ENCODE measurements at places on chromosomes 6 and 20.

- no peak for DNase-seq
Observed at GRCh38 chr6:78746457-78746856, 120.9 kb upstream of the IRAK1BP1 start.

DNA sequence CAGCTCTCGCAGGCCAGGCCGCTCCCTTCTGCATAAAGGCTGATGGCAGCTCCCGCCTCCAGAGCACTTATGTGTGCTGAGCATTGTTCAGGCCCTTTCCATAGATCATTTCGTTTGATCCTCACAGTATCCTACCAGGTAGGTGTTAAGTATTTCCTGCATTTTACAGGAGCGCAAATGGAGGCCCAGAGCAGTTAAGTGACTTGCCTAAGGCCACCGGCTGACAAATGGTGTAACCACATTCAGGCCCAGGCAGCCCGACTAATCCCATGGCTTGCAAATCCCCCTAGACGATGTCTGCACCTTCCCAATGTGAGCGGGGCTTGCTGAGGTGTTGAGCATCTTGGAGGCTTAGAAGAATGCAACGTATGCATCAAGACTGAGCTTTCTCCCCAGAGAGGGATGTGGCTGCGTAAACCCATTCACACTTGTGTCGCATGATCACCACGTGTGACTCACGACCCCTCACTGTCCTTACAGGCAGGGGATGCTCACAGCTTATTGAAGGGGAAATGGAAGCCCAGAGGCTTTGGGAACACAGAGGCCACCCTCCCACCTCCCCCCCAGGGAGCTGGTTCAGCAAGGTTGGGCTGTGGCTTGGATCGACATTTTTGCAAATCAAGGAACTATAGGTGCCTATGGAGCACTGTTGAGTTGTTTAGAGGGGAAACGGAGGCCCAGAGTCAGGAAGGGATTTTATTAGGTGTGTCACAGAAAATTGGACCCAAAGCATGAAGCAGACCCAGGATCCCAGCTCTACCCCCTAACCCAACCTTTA is 7.0 kb downstream of the BPIFB2 start:
- no peak for DNase-seq

DNA sequence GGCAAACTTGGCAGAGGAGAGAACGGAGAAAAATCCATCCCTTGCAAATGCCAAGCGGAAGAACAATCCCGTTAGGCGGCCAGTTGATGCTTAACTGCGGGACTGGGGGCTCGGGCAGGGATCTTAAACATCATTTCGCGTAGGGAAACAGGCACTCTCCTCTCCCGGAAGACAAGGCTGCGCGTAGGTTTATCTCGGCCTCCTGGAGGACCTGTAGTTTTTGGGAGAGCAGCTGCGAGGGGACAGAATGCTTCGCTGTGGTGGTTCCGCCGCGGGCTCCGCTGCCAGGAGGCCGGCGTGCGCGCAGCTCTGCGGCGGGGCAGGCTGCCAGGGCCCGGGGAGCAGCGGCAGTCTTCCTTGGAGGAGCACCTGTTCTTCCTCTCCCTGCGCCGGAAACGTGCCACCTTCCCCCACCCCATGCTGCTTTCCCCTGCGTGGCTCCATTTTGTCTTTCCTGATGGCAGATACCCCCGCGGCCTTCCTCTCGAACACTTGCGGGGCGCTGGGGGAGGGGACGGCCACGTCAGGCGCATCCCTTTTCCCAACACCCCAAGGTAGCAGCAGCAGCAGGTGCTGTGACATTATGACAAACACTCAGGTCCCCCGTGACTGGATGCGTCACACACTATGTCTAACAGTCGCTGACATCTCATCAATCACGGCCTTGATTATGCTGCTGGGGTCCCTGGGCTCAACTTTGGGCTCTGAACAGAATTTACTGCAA is 230.7 kb upstream of the BTBD3 start:
- no peak for DNase-seq

- no peak for DNase-seq
Observed at GRCh38 chr6:80921861-80922460, 815.5 kb downstream of the BCKDHB start.

- no peak for DNase-seq
Observed at GRCh38 chr6:88359530-88360202, 193.5 kb upstream of the CNR1 start.

DNA sequence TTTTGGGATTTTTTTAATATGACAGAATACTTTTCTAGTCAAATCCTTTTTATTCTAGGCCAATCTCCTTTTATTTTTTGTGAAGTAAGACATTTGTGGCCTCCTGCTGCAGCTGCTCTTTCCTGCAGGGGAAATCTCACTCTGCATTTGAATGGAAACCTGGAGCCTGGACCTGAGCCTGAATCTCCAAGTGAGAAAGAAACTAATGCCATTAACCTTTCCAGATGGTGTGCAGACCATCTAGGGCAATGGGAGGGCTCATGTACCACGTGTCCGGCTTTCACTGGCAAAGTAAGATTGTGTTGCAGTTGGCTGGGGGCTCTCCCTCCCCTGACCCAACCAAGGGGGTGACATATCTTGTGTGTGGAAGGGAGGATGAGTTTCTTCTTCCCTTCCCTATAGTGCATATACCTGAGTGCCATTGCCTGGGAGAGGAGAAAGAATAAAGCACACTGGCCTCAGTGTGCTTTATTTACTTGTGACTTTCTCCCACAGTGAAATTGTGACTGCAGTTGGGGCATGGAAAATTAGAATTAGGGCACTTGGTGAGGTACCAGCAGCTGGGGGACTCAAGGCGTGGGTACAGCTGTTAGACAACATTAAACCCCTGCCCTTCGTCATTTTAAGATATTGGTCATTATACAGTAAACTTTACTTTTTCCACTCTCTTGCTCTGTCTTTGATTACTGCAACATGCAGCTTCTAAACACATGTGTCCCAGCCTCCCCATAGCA is 159.8 kb upstream of the RIN2 start:
- DNase-seq, result no peak

- no peak for DNase-seq
Observed at GRCh38 chr6:151445482-151445881, 6.4 kb downstream of the RMND1 start.

GRCh38 chr6:135675026-135675425 is 176.5 kb upstream of the PDE7B start:
- DNase-seq, result no peak

DNA sequence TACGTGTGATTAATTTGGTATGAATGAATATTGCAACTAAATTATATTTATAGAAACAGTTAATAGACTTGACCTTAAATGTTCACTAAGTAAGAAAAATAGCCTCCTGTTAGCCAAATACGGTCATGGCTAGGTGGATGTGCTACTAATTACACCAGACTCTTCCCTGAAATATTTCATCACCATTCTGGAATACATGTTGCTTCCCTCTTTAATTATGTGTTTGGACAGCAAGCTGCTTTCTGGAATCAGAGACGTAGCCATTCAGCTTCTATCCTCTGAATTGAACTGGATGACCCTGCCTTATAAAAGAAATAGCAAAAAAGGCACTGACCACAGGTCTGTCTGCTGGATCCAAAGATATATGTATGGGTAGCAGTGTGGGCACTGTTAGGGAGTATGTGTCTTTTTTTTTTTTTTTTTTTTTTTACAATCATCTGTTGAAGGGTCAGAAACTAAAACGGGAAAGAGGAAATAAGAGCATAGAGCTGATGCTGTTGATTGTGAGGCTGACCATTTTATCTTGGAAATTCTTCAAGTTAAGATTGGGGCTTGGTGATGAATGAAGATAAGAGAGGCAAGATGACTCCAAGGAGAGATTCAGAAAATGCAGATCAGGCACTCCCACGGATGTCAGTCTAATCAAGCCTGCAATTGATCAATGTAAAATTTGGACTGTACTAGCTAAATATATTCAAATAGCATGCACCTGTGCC is 283.2 kb upstream of the HSF2 start:
- DNase-seq, result no peak

DNA sequence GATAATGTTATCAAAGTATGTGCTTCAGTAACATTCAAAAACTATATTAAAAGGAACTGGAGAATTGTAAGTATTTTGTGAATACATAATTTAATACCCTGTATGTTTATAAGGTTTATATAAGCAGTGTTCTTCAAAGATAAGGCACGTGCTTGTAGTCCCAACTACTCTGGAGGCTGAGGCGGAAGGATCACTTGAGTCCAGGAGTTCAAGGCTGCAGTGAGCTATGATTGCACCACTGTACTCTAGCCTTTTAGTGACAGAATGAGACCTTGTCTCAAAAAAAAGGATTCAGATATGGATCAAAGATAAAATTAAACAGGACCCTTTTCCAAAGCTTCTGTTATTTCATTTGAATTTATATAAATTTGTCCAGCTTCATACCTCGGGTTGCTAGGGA is 17.2 kb downstream of the CSE1L start:
- no peak for DNase-seq

- no peak for DNase-seq
Observed at GRCh38 chr6:53802582-53802981, 7.8 kb downstream of the LRRC1 start.

- no peak for DNase-seq
Observed at GRCh38 chr6:82413868-82414267, 50.3 kb downstream of the TPBG start.

- no peak for DNase-seq
Observed at GRCh38 chr6:28135393-28135792, 6.3 kb upstream of the ZKSCAN8 start.

- no peak for DNase-seq
Observed at GRCh38 chr6:3721810-3722621, 29.5 kb downstream of the PXDC1 start.

- no peak for DNase-seq
Observed at GRCh38 chr20:45441746-45442145, 25.8 kb downstream of the PIGT start.

GRCh38 chr6:110310861-110311446 is 47.2 kb downstream of the METTL24 start:
- DNase-seq, result no peak

DNA sequence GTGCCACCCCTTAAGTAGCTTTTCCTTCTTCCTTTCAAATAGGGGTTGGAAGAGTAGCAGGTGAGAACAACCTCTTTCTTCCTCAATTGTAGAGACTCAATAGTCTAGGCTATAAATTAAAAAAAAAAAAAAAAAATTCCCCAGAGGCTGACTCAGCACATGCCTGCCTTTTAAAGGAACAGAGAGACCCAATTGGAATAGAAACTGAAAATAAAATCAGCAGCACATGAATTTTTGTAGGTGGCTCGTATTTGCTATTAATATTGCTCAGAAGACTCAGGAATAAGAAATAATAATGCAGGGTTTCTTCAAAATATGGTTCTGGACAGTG is 19.3 kb downstream of the TOP1 start:
- no peak for DNase-seq

- no peak for DNase-seq
Observed at GRCh38 chr6:111118826-111119225, 31.5 kb downstream of the SLC16A10 start.

- DNase-seq, result no peak
Observed at GRCh38 chr20:20009784-20010253, 7.3 kb upstream of the NAA20 start.

DNA sequence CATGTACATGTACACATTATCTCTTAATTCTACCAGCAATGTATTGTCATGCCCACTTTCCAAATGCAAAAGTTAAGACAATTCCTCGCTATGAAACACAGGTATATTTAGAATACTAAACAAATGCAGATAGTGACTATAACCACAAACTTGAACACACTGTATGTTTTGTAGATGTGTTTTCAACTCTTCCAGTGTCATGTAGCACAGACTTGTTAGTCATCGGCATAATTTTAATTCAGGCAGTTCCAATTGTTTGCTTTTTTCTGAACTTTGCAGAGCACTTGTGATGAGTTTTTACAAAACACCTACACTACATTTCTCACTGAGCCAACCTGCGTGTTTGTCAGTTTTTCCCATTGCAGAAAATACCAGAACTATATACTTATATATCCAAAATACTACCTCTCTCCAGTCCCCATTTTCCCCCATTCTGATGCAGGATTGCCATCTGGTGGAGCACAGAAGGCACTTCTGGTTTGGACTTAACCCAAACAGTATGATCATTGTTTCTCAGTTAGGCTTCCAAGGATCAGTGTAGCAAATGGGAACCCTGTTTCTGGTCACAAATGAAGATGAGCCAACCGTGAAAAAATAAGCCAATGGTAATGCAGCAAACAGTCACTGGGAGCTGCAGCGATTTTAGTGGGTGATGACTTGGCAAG is 143.4 kb downstream of the ADGRB3 start:
- DNase-seq, result no peak

GRCh38 chr6:15473741-15474161 is 189.1 kb downstream of the DTNBP1 start:
- DNase-seq, result peak; percentile 38

GRCh38 chr6:76518443-76518842 is 446.0 kb upstream of the IMPG1 start:
- DNase-seq, result no peak

GRCh38 chr6:154705471-154706113 is 27.6 kb upstream of the SCAF8 start:
- no peak for DNase-seq

DNA sequence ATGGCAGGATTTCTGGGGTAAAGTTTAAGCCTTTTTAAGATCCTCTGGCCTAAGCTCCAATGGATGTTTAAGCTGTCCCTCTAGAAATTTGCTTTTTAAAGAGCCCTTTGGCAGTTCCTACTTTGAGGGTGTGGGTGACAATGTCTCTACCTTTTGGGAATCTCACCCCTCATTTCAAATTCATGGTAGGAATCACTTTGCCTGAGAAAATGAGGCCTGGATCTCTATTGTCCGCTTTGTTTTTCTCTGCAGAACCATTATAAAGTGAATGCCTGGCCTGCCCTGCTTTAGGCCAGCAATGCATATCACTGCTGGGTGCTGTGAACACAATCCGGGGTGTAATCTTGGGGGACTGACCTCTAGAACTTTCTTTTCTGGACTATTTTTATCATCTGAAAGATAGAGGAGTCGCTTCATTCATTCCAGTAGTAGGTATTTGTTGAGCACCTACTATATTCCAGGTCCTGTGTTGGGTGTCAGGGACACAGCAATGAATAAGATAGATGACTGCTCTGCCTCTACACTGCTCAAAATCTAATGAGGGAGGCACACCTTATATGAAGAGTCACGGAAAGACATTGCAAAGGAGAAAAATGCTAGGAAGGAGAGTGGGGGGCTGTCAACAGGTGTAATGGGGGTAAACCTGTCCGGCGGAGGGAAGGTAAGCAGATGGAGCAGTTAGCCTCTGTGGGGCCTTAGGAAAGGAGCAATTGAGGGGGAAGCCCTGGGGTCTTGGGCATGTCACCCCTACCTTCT is 8.6 kb upstream of the COMMD7 start:
- no peak for DNase-seq

- no peak for DNase-seq
Observed at GRCh38 chr6:134147034-134147533, 94.7 kb upstream of the SLC2A12 start.

- DNase-seq, result no peak
Observed at GRCh38 chr6:15614277-15614676, 48.6 kb downstream of the DTNBP1 start.

All from T1000 (cell line).